Breast epithelium (tissue), 4 donors: ENCODE measurements at places on chromosomes 3 and 15. TPM values are rescaled to one million over a fixed set of nuclear protein-coding genes. Genes with fewer than 3 reads are reported as not detected.

DNA sequence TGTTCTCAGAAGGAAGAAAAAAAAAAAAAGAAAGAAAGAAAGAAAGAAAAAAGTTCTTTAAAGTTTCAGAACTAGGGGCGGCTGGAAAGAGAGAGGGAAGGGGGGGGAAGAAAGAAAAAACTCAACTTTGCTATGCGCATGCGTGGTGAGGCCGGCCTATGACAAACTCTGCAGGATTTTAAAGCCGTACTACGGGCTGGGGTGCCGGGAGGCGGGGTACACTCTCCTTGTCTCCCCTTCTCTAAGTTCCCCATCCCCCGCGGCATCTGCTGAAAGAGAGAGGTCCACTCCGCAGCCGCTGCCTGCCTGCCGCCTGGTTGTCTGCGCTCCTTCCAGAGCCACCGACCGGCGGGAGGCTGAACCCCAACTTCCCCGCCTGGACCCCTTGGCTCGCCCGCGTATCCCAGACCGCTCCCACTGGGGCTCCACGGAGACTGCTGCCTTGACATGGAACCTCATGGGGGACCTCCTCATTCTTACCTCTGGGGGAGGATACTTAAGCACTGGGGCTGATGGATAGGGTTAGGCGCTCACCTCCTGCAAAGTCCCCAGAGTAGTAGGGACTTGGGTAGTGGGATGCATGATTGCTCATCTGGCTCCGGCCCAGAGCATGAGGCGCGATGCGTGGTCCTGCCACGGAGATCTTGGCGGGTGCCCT, 1.4 kb upstream of the WNT5A start:
- DNase-seq, result no peak

Gene ANKRD34C
- total RNA-seq, result not detected

Gene FANCD2OS
- total RNA-seq, result not detected

Gene ACAN
- not detected for total RNA-seq
